ENCODE measurements at places on chromosomes 3 and 15.
A peak's percentile ranks its signal among the peaks of the same experiment; 100 is the strongest.

DNA sequence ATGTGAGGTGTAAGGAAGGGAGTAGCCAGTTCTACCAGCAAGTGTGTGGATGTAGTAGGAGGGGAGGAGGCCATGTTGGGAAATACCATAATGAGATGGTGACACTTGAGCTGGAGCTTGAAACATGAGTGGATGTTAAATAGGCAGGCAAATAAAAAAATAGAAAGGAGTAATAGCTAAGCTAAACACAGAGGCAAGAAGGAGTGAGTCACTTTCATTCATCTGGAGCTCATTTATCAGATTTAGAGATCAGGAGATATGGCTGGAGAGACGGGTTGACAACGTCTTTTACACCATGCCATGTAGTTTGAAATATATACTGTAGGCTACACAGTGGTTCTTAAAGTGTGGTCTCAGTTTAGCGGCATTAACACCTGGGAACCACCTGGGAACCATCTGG, 390.5 kb downstream of the DIPK2A start:
- DNase-seq: no peak

DNA sequence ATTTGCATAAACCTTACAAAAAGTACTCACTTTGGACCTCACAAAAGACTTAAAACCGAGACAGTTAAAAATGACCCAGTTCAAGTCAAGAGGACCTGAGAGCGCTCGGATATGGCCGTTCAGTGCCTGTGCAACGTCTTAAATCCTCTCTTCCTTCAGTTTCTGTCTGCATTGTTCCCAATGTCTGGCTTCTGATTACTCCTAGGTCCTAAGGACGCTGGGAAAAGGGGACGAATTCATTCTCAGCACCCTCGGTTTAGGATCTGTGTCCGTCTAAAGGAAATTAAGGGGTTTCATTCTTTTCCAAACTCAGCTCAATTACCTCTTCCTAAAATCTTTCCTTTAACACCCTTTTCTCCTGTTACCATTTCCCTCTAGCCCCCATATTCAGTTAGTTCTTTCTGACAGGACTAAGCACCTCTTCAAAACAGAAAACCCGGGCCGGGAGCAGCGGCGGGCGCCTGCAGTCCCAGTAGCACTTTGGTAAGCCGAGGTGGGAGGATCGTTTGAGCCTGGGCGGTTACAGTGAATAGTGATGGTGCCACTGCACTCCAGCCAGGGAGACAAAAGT, 970 bp downstream of the DPPA4 start:
- peak; percentile 35 for DNase-seq

DNA sequence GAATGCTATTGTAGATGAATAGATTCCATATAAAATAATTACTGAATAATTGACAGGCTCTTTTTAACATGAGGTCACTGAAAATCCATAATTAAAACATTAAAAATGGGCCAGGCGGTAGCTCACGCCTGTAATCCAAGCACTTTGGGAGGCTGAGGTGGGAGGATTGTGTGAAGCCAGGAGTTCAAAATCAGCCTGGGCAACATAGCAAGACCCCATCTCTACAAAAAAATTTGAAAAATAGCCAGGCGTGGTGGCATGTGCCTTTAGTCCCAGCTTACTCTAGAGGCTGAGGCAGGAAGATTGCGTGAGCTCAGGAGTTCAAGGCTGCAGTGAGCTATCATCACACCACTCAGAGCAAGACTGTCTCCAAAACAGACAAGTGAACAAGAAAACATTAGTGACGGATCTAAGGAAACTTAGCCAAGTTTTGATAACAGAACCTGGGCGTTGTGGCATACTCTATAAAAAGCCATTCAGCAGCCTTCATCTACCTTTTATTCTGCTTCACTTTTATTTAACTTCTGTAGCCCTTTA, 110.5 kb downstream of the KLHL25 start:
- DNase-seq: no peak

- DNase-seq: no peak
Measured at GRCh38 chr3:74119221-74119620, 494.5 kb upstream of the PDZRN3 start.

DNA sequence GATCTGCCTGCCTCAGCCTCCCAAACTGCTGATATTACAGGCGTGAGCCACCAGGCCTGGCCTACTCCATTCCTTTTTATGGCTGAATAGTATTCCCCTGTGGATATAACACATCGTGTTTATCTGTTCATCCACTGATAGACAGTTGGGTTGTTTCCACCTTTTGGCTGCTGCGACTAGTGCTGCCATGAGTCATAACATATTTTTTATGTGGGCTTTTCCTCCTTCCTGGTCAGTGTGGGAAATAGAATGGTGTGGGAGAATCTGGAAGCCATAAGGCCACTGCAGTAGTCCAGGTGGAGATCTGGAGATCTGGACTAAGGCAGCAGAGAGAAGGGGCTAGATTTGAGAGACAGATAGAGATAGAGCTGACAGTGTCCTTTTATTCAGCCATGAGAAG, 16.2 kb downstream of the LCMT2 start:
- no peak for DNase-seq

DNA sequence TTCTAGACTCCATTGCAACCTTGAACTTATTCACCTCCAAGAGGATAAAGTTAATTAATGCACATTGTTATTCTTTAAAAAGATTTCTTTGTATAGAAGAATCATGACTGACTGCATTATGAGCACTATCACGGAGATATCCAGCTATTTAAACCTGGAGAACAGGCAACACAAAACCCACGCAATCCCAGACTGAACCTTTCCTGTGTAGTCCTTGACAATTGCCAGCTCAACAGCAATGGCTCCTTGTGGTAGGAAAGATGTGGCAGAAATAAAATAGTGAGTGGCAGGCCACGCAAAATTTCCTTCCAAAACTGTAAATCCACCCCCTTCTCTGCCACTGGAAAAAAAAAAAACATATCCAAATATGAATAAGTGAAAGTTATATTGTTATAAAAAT, 573.7 kb downstream of the EPHB1 start:
- DNase-seq: no peak

GRCh38 chr3:3745693-3746092, 53.5 kb upstream of the LRRN1 start:
- no peak for DNase-seq

DNA sequence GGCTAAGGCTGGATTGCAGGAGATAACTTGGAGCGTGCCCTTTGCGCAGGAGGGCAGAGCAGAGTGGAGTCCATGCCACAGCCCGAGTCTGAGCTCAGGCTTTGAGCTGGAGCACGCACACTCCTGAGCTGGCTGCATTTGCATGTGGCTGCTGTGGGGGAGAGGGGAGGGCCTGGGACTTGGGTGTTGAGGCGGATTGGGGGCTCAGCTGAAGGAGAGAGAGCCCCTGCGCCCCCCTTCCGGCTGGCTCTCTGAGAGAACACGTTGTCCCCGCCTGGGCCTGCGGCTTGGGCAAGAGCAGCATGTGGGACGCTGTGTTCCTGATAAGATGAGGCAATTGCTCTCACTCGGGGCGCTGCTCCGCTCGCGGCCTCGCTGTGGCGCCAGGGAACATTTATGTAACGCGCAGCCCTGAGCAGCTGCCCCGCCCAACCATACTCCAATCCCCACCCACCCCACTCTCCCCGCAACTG, 39.1 kb downstream of the KLF13 start:
- DNase-seq: peak; percentile 85

DNA sequence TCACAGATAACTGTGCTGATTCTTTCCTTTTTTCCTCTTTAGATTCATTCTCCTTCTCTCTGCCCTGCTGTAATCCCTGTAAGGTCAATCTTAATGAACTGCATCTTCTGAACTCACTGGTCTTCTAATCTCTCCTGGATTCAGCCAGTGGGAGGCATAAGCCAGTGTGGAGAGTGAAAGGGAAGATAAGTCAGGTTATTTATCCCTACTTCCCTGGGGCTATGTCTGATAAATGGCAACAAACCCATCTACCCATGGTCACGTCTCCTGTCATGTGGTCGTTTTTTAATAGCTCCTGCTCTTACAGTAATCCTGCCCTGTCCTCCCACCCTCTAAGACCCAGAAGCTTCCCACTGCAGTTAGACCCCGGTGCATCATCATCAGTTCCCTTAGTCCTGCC, 199.6 kb upstream of the NAALADL2 start:
- no peak for DNase-seq

DNA sequence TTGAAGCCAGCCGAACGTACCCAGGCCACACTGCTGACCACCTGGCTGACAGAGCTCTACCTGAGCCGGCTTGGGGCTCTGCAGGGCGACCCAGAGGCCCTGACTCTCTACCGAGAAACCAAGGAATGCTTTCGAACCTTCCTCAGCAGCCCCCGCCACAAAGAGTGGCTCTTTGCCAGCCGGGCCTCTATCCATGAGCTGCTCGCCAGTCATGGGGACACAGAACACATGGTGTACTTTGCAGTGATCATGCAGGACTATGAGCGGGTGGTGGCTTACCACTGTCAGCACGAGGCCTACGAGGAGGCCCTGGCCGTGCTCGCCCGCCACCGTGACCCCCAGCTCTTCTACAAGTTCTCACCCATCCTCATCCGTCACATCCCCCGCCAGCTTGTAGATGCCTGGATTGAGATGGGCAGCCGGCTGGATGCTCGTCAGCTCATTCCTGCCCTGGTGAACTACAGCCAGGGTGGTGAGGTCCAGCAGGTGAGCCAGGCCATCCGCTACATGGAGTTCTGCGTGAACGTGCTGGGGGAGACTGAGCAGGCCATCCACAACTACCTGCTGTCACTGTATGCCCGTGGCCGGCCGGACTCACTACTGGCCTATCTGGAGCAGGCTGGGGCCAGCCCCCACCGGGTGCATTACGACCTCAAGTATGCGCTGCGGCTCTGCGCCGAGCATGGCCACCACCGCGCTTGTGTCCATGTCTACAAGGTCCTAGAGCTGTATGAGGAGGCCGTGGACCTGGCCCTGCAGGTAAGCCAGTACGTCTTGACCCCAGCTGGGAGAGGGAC, 6.2 kb downstream of the VPS18 start:
- no peak for DNase-seq

DNA sequence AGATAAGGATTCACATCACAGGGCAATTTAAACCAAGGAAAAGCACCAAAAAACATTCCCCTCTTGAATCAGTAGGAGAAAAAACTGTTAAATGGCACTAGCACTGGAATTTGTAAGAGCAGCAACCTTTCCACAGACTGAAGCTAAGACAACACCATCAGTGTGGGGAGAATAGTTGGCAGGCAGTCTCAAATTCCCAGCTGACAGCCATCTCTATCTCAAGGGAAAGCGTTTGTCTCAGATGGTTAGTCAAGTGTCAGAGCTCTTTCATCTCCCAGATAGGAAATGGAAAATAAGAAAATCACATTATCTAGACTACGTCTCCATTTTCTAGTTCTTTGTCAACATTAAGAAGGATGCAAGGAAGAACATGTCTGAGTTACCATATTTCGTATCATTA, 228.7 kb downstream of the WDR72 start:
- no peak for DNase-seq

GRCh38 chr15:31285772-31286261, 40.8 kb upstream of the KLF13 start:
- DNase-seq: no peak
